Tongue (tissue), 3 donors: ENCODE measurements at places on chromosomes 7 and 10. TPM values are rescaled to one million over a fixed set of nuclear protein-coding genes. Genes with fewer than 3 reads are reported as not detected.
A peak's percentile ranks its signal among the peaks of the same experiment; 100 is the strongest.

CNTNAP2 gene
- 1.9 TPM for total RNA-seq

ADCYAP1R1 gene
- 8.3 TPM for total RNA-seq

SVIL gene
- total RNA-seq, result 424 TPM

NODAL gene
- 0.92 TPM for total RNA-seq

BICC1 gene
- total RNA-seq, result 32.5 TPM

PPP1R17 gene
- not detected for total RNA-seq

TDRD1 gene
- 1.6 TPM for total RNA-seq

GRCh38 chr7:36535866-36536664 is 146.4 kb downstream of the ANLN start:
- DNase-seq, result no peak

GRCh38 chr10:24438800-24439199 is 229.9 kb downstream of the KIAA1217 start:
- DNase-seq, result no peak

GRCh38 chr10:97874332-97874731 is 24.7 kb downstream of the GOLGA7B start:
- DNase-seq, result no peak

- DNase-seq, result no peak
Observed at GRCh38 chr7:111780527-111780926, 218.2 kb upstream of the IMMP2L start.

GRCh38 chr7:8260871-8261694 is 884 bp downstream of the ICA1 start:
- peak; percentile 35 for DNase-seq

DNA sequence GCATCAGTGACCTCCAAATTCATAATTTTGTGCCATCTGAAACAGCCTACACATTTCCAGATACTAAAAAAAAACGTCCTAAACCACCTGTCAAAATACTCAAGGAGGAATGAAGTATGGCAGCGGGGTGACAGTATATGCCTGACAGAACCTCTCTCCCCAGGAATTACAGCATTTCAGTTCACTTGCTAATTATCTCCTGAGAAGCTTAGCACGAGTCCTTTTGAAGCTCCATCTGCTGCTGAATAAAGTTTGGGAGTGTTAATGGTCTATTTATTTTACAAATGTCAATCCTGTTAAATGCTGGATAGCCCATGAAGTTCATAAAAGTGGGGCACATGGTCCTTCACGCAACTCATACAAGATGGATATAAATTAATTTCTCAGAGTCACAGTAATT is 29.4 kb upstream of the ANLN start:
- no peak for DNase-seq
